Activated T-cell treated with anti-CD3 and anti-CD28 coated beads for 1 hour (primary cell): ENCODE measurements at places on chromosomes 1 and 21.

GRCh38 chr1:86119214-86119764 is 37.3 kb downstream of the COL24A1 start:
- DNase-seq: no peak

- DNase-seq: no peak
Measured at GRCh38 chr1:194618101-194618500, 1431.7 kb upstream of the B3GALT2 start.

- DNase-seq: no peak
Measured at GRCh38 chr21:42981214-42981523, 6.8 kb downstream of the PKNOX1 start.

- DNase-seq: no peak
Measured at GRCh38 chr1:222240536-222241181, 307.2 kb downstream of the HHIPL2 start.

DNA sequence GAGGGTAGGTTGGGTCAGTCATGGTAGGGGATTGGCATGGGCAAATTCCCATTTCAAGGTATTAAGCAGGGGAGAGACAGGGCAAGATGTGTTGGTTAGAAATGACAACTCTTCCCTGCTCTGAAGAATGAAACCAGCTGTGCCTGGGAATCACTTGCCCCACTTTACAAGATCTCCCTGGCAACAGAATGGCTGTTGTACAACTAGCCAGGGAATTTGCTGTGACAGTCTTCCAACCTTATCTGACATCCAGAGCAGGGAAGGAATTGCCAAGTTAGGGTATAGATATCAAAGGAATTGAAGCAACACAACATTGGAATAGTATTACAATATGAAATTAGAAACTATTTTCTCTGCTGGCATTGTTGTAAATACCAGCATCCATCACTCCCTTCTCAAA is 154.7 kb downstream of the CACNA1E start:
- DNase-seq: no peak

- no peak for DNase-seq
Measured at GRCh38 chr1:94806441-94806871, 13.7 kb upstream of the SLC44A3 start.

- DNase-seq: no peak
Measured at GRCh38 chr1:42165511-42166210, 1.1 kb upstream of the GUCA2A start.

DNA sequence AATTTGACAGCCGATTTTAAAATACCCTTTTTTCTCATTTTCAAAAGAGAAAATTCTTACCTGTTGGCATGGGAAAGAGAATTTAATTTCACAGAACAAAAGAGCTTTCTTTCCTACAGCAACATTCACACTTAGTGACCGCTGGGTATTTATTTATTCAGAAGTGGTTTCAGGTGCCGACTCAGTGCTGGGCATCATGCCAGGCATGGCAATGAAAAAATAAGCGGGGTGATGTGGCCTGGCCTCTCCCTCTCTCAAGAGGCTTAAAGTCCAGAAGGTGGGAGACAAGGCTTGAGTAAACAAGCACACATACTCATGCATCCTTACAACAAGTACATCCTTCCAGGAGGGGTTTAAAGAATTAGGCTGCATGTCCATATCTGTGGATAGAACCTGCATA is 4.1 kb upstream of the PCP4 start:
- no peak for DNase-seq

DNA sequence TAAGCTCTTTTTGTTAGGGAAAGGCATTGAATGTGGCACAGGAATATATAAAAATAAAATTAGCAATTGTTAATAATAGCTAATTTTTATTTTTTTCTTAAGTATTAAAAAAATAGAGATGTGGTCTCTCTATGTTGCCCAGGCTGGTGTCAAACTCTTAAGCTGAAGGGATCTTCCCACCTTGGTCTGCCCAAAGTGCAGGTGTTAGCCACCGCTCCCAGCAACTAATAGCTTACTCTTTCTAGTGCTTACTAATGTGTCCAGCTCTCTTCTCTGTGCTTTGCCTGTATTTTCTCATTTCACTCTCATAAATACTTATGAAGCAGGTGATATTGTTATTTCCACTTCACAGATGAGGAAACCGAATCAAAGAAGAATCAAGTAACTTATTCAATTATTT is 13.4 kb upstream of the IL24 start:
- DNase-seq: no peak

GRCh38 chr21:33053951-33054350 is 16.0 kb upstream of the OLIG1 start:
- no peak for DNase-seq

- no peak for DNase-seq
Measured at GRCh38 chr1:238438311-238439270, 547.9 kb upstream of the ZP4 start.
